ENCODE measurements at places on chromosomes 2 and 18.

DNA sequence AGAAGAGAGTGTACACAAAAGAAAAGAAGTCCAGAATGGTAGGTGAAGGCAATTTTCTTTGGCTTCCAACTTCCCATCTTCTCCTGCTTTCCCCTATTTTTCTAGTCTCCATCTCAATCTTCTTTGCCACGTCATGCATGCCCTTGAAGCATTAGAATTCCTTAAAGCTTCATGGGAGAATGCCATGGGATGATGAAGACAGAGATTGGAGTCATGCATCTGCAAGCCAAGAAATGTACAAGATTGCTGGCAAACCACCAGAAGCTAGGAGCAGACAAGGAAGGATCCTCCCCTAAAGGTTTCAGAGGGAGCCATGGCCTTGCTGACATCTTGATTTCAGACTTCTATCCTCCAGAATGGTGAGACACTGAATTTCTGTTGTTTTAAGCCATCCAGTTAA lies 305.9 kb downstream of the HRH4 start:
- DNase-seq: no peak

GRCh38 chr2:67260343-67261277 lies 136.5 kb upstream of the ETAA1 start:
- no peak for DNase-seq

DNA sequence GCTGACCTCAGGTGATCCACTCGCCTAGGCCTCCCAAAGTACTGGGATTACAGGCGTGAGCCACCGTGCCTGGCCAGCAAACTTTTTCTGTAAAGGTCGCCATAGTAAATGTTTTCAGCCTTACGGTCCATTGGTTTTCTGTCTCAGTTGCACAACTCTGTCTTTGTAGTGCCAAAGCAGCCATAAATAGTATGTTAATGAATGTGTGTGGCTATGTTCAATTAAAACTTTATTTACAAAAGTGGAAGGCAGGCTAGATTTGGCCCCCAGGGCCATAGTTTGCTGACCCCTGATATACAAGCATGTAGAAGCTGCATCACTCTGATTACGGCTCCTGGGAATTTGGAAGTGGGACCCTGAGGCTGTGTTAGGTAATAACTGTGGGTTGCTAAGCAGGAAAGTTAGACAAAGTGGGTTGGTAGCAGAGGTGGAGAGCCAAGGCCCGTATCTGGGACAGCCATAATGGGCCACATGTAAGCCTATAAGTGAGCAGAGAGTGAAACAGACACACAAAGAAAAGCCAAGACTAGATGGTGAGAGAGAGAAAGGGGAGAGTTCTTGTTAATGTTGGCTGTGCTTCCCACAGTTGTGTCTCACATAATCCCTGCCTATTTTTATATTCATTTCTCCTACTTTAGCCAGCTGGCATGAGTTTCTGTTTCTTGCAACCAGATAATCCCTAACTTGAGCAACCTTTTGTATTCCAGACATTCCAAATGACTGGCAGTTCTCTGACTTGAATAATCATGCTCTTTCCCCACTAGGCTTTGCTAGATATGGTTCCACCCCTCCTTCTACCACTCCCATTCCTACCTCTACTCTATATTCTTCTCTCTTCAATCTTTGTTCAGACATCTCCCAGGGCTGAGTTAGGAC lies 223.3 kb upstream of the STON1 start:
- no peak for DNase-seq

- peak; percentile 58 for DNase-seq
Observed at GRCh38 chr18:35458677-35459441, 38.9 kb downstream of the INO80C start.

GRCh38 chr18:9124824-9125223 lies 11.8 kb upstream of the ANKRD12 start:
- no peak for DNase-seq

DNA sequence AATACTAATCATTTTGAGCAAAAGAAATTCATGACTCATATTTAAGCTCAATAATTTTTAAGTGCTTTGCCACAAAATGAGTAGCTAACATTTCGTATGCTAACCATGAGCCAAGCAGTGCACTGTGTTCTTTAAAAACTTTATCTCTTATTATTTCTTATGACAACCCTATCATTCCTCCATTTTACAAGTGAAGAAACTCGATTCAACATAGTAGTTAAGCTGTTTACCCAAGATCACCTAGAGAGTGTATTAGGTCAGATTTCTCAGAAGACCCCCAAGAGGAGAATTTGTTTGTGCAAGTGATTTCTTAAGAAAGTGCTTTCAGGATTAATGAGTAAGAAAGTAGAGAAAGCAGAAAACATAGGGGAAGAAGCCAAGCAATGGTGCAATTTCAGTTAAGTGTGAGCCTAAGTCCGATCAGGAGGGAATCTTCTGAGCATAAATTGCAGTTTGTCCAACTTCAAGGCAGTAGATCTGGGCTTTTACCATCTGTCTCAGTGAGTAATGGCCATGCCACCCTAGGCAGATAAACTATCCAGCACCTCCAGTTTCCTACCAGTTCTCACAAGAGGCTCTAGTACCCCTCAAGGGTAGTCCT lies 202.7 kb downstream of the SCG2 start:
- no peak for DNase-seq

DNA sequence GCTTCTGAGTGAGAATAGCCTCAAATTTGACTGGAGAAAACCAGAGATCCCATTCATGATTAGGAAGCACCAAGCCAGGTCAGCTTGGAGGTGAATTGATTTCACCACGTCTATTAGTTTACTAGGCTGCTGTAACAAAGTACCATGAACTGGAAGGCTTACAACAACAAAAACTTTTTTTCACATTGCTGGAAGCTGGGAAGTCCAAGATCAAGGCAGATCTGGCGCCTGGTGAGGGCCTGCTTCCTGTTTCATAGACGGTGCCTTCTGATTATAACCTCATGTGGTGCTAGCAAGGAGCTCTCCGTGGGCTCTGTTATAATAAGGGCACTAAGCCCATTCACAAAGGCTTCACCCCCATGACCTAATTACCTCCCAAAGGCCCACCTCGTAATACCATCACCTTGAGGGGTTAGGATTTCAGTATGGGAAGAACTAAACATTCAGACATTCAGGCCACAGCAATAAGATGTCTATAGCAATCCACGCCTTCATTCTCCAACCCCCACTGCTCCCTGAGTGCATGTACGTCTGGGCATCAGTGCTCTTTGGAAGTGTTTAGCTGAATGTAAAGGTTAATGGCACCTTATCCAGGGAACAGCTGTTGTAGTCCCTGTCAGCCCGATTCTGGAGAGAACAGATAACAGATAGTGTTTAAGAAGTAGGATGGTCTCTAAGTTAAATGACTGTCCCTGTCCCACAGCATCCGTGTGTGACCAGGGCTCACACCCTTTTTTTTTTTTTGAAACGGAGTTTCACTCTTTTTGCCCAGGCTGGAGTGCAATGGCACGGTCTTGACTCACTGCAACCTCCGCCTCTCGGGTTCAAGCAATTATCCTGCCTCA lies 89.2 kb downstream of the SOCS6 start:
- no peak for DNase-seq

DNA sequence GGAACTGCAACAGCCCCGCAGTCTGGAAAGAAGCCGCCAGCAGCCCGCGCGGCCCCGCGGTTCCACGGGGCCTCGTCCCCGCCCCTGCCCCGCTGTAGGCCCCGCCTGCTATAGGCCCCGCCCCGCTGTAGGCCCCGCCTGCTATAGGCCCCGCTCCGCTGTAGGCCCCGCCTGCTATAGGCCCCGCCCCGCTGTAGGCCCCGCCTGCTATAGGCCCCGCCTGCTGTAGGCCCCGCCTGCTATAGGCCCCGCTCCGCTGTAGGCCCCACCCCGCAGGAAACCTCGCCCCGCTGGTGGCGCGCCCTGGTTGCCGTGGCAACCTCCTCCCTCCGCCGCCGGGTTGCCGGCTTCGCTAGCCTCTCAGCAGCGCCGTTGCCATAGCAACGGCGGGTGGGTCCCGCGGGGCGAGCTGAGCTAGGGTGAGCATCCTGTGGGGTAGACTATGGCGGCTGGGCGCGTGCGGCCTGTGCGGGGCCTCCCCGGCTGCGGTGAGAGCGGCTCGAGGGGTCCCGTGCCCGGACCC lies 12.2 kb upstream of the KIF1A start:
- peak; percentile 66 for DNase-seq

DNA sequence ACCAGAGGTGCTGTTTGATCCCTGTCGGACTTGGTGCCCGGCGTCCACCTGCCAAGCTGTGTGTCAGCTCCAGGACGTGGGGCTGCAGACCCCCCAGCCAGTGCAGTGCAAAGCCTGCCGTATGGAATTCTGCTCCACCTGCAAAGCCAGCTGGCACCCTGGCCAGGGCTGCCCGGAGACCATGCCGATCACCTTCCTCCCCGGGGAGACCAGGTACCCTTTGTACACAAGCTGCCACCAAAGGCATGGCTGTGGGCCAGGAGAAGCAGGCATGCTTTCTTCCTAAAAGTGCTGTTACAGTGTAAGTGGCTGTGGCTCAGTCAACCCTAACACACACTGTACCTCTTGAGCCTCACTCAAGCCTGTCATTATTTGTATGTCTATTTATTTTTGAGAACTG lies 103.3 kb downstream of the RNF144A start:
- no peak for DNase-seq

DNA sequence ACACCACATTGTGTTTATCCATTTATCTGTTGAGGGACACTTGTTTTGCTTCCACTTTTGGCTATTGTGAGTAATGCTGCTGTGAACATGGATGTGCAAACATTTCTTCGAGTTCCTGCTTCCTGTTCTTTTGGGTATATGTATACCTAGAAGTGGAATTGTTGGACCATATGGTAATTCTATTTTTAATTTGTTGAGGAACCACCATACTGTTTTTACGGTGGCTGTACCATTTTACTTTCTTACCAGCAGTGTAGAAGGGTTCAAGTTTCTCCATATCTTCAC lies 23.1 kb downstream of the ANXA4 start:
- DNase-seq: no peak

- DNase-seq: no peak
Observed at GRCh38 chr2:120947327-120947726, 211.7 kb downstream of the GLI2 start.

DNA sequence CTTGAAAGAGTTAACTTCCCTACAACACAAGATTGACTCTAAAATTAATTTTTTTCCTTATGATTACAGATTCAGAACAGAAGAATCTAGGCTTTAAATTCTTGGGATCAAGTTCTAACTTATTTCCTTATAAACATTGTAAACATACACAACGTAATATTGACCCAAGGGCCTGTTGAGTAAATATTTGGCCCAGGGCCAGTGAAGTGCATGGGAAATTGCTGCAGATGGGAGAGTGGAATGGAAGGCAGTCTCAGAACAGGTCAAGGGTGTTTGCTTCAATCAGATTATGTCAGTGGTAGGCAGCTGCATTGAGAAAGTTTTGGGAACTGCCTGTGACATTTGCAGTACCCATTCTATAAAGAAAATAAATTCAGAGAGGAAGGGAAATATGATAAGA lies 137.6 kb downstream of the MYO1B start:
- no peak for DNase-seq

GRCh38 chr2:64135421-64135820 lies 8.8 kb downstream of the PELI1 start:
- no peak for DNase-seq

DNA sequence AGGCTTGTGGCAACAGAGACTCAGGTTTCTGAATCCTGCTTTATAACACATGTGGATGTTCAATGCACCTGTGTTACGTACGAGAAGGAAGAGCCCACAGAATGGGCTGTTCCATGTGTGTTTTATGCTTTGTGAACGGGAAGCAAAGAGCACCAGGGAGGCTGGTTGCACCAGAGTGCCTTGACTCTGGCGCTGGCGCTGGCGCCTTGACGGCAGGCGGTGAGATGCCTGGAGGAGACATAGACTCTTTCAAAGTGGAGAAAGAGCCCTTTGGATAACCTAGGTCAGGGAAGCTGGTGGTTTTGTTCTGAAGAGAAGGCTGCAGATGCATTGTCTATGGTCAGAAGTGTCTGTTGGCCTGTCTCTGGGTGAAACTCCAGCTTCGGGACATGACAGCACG lies 80.2 kb upstream of the APCDD1 start:
- DNase-seq: no peak

DNA sequence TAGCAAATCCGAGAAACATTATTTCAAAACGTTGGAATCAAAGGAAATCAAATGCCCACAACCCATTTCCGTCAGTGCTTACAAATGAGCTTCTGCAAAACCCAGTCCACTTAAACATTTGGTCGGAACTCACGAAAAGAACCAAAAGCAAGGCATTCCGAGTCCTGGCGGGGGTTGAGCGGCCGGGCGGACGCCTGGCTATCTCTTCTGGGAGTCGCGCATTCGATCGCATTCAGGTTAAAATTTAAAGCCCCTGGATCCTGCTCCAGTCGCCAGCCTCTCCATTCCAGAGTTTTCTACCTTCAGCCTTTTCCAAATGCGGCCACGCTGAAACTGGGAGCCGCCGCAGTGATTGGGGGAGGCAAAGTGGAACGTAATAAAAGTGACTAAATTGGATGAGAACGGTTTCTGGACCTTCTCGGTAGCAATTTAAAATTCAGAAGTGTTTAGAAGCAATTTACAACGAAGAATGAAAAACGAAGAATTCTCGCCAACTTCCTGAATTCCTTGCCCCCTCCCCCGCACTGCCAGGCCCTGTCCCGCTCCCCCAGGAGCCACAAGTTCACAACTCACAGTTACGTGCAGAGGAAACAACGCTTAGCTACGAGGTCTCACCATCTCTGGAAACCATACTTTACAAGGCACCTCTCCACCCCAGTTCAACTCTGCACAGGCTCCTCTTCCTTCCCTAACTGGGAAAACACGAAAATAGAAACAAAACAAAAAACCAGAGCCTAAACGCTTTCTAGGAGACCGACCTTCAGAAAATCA lies 1.7 kb upstream of the GATA6 start:
- DNase-seq: no peak

DNA sequence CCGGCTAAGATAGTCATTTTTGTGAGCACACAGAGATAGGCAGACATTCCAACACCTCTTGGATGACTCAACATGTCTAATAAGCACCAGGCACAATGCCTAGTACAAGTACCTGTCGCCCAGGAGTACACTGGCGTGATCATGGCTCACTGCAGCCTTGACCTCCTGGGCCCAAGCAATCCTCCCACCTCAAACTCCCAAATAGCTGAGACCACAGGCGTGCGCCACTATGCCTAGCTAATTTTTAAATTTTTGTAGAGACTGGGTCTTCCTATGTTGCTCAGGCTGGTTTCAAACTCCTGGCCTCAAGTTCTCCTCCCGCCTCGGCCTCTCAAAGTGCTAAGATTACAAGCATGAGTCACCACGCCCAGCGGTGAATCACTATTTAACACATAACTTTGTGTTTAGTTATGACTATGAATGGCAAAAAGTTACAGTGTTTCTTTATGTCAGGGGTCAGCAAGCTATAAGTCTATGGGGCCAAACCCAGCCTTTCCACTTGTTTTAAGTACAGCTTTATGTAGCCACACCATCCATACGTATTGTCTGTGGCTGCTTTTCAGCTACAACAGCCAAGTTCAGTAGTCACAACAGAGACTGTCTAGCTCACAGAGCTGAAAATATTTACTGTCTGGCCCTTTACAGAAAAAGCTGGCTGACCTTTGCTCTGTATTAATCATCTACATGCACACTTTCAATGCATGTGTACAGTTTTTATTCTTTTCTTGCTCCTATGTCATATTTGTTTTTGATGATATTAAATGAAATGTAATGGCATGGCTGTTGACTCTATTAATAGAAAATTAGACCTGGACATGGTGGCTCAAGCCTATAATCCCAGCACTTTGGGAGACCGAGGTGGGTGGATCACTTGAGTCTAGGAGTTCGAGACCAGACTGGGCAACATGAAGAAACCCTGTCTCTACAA lies 18.7 kb downstream of the ORC2 start:
- peak; percentile 76 for DNase-seq
